ENCODE measurements at places on chromosomes 11 and 22.

DNA sequence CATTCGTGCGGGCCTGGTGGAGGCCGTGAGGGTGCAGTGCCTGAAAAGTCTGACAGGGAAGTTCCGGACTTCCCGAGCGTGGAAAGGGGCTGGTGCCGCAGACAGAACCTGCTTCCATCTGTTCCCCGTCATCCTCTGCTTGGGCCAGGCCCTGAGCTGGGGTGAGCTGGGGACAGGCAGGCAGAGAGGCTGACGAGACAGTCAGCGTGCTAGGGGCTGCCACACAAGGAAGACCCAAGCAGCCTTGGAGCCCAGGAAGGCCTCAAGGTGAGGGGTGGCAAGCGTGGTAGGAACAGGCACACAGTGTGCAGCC is 25.5 kb downstream of the NADSYN1 start:
- no peak for DNase-seq

- DNase-seq = no peak
These were observed 38.4 kb upstream of the EMID1 start for GRCh38 chr22:29167032-29167911.

GRCh38 chr11:27770576-27770975 is 70.3 kb upstream of the BDNF start:
- DNase-seq = no peak

- DNase-seq = no peak
These were observed at the start of gene SHISAL1 for GRCh38 chr22:44312766-44313165. Gene SHISAL1 (minus strand): TSS chr22:44312951. CDS start chr22:44300945, 12,006 bp downstream.

DNA sequence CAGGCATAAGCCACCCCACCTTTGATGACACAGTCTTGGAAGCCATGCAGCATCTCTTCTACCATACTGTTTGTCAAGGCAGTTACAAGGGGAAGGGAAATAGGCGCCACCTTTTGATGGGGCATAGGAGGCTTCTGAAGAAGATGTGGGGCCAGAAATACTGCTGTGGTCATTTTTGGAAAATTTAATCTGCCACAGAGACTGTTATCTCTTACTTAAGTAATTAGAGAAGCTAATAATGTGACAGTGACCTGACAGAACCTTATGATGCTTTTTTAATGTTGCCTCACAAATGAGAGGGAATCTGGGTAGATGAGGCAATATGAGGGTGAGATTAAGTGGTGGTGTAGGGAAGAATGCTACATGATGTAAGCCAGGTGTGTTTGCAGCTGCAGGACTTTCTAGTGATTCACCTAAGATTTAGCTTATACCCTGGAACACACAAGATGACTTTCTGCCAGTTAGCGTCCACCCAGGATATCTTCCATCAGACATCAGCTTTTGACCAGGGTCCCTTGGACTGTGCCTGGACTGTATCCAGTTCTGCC is 34.3 kb upstream of the ADORA2A start:
- no peak for DNase-seq

DNA sequence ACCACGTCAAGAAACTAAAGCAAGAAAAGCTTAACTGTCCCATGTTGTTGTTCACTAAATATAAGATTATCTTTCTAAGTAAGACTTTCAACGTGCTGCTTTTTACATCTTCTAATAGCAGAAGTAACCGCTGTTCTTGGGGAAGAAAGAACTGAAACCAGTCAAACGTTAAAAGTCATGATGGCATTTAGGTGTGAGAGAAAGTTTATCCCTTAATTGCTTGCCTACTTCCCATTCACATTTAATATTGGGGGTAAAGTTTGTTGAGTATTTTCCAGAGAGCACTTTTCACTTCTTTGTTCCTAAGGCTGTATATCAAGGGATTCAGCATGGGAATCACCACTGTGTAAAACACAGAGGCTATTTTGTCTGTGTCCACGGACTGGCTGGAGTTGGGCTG is 970 bp downstream of the OR5B21 start:
- DNase-seq = no peak

DNA sequence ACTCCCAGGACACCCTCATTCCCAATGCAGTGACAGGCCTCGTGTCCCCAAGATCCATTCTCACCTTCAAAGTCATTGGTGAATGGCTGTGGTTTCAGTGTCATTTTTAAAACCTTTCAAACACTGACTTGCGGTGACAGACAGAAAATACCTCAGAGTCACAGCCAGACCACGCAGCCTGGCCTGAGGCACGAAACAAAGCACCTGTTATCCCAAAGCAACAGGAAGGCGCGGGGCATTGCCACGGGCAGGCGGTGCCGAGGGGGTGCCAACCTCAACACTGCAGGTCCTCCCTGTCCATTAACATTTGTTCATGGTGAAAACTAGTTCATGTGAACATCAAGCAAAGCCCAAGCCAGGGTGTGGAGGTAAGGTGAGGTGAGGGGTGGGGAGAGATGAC is 38.2 kb downstream of the RPUSD4 start:
- DNase-seq = no peak

DNA sequence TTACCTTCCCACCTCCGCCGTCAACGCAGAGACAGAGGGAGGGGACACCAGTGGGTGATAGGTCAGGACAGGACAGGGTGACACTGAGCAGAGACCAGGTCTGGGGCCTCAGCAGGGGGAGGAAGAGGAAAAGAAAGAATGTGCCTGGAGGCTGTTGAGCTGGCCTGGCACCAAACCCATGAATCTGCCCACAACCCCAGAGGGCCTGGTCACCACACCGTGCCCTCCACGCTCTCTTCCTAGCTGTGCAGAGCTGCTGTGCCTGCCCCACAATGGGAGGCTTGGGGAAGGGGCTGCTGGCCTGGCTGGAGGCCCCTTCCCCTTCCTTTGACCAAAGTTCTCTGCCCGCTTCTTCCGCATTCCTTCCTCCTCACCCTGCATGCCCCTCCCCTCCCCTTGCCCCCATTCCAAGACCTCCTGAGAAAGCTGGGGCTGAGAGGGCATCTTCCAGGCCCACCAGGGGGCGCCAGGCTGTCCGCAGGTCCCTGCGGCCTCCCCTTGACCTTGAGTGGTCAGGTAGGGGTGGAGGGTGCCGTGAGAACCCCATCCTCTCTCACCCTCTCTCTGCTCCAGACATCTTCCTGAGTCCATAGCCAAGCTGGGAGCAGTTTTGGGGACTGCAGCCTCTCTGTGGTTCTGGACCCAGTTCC is 11.0 kb upstream of the CACNA1I start:
- no peak for DNase-seq

DNA sequence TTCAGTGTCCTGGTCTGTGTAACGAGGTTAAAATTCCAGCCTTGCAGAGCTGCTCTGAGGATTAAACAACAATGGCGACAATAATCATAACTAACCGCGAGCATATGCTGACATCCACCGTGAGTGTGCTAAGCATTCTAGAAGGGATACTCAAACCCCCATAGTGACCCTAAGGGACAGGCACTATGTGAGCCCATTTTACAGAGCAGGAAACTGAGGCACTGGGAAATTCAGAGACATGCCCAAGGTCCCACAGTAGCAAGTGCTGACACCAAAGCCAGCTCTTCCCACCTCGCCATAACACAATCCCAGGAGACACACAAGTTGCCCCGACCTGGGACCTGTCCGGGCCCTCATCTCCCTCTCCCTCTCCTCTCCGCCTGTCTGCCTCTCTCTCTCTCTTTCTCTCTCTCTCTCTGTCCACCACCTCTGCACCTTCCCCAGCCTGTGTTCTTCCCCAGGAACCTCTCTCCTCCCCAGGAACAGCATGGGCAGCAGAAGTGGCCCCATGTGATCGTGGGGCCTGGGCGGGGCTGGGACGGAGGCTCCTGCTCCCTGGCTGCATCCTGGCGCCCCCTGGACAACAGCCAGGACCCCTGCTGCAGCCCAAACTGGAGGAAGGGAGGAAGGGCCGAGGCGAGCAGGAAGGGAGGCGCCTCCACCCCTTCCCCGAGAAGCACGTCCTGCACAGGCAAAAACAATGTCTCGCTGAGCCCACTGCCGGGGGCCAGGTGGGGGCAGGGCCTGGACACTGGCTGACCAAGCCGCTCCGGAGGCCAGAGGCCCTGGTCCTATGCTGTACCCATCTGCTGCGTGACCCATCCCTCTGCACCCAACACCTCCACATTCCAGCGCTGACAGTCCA is 14.8 kb upstream of the MFNG start:
- no peak for DNase-seq

- no peak for DNase-seq
These were observed 148.8 kb downstream of the ARHGAP42 start for GRCh38 chr11:100835854-100836253.

DNA sequence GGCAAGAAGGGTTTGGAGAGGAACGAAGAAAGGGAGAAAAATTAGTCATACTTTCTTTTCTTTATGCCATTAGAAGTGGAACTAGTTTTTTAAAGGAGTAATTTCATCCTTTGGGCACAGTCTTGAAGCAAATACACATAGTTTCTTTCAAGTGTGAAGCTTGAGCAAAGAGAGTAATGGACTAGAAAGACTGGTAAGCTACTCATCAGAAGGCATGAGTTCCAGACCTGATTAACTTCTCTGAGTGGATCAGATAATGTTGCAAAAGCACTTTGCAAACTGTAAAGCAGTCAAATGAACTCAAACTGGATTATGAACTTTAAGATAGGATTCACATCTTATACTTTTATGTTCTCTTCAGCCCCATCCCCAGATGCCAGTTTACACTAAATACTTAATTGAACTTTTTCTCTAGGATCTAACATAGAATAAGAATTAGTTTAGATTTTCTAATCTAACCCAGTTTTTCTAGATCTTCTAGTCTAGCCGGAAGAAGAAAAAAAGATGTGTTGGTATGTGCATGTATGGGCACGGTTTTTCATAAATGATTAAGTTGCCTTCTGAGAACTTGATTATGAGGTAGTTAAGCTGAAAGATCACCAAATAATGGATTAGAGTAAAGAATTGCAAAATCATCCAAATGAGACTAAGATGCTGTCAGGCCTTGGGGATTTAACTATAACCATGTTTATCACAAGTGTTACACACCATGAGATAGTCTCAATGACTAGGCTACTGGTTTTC is 2.5 kb downstream of the DDIAS start:
- no peak for DNase-seq
